ENCODE measurements at places on chromosomes 7 and 10.
A peak's percentile ranks its signal among the peaks of the same experiment; 100 is the strongest.

- no peak for DNase-seq
Observed at GRCh38 chr7:144398291-144398690, 5.2 kb downstream of the NOBOX start.

GRCh38 chr10:80633910-80634309 lies 96.2 kb downstream of the SH2D4B start:
- no peak for DNase-seq

- no peak for DNase-seq
Observed at GRCh38 chr10:73646598-73647041, 5.3 kb upstream of the MYOZ1 start.

DNA sequence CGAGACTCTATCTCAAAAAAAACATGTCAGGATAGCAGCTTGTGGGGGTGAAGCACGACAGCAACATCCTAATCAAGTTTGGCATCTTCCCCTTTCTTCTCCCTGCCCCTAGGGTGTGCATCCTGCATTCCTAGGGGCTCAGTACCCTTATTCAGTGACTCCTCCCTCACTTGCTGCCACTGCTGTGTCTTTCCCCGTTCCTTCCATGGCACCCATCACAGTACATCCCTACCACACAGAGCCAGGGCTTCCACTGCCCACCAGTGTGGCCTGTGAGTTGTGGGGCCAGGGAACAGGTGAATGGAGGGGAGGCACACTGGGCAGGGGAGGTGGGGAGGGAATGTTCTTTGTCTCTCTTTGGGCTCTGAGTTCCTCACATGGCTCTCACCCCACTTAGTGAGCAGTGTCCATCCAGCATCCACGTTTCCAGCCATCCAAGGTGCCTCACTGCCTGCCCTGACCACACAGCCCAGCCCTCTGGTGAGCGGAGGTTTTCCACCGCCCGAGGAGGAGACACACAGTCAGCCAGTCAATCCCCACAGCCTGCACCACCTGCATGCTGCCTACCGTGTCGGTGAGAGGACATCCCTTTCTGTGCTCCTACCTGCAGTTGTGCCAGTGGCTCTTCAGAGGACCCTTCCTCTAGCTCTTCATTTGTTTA lies 11.4 kb downstream of the NDST2 start:
- no peak for DNase-seq

DNA sequence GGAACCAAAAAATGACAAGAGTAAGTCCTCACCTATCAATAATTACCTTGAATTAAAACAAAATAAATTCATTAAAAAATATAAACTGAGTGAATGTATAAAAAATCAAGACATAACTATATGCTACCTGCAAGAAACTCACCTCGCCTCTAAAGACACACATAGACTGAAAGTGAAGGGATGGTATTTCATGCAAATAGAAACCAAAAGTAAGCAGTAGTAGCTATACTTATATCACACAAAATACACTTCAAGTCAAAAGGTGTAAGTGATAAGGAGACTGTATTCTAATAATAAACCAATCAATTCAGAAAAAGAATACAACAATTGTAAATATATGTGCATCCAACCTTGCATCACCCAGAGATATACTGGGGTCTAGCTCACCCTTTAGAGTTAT lies 332.6 kb downstream of the SH2D4B start:
- DNase-seq, result no peak

- DNase-seq, result no peak
Observed at GRCh38 chr7:134865001-134865845, 85.8 kb downstream of the CALD1 start.

DNA sequence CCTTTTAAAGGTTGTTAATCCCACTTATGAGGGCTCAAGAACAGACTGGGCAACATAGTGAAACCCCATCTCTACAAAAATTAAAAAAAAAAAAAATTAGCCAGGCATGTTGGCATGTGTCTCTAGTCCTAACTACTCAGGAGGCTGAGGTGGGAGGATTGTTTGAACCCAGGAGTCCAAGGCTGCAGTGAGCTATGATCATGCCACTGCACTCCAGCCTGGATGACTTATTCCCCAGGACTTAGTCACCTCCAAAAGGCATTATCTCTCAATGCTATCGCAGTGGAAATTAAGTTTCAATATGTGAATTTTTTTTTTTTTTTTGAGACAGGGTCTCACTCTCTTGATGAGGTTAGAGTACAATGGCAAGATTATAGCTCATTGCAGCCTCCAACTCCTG lies 61.2 kb upstream of the TRIM24 start:
- DNase-seq, result no peak

GRCh38 chr7:158527915-158528502 lies 59.6 kb downstream of the PTPRN2 start:
- DNase-seq, result peak; percentile 39

DNA sequence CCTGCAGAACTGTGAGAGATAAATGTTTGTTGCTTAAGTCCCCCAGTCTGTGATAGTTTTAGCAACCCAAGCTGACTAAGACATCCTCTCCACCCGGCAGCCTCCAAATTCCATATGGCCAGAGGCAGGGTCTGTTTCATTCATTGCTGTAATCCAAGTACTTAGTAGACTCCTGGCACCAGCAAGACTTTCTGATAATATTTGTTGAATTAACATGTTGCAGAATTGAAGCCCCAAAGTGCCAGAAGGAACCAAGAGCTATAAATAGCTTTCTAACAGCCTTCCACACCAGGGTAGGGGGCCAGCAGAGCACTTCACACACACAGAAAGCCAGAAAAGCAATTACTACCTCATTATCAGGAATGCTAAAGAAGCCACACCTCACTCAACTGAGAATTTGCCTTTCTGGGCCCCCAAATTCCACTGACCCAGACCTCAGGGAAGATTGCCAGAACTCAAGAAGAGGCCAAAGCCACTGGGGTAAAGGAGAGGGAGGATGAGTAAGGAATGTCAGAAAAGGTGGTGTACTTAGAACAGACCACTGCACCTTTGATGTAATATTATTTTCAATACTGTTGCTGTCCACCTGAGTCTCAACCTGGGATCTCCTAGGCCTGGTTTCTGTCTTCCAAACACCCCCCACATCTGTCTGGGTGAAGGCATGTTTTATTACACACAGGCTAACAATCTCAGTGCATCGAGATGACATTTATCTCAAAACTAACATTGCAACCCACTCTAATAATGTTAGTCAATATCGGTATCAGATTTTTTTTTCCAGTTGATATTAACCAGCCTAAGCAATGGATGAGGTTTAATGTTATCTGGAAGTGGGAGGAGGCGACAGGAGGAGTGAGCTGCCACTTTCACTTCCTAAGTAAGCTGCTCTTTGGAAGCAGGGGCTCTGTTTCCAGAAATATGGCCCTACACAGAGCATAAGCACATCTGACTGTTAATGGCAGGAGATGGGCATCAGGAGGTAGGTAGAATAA lies 5.5 kb downstream of the NOD1 start:
- DNase-seq, result no peak

GRCh38 chr10:6022660-6023059 lies 39.5 kb downstream of the IL2RA start:
- peak; percentile 46 for DNase-seq

GRCh38 chr7:98418636-98419315 lies 17.9 kb upstream of the BAIAP2L1 start:
- no peak for DNase-seq

- no peak for DNase-seq
Observed at GRCh38 chr10:101018118-101018599, 12.8 kb downstream of the PDZD7 start.

- no peak for DNase-seq
Observed at GRCh38 chr10:19119191-19119590, 70.6 kb downstream of the MALRD1 start.

DNA sequence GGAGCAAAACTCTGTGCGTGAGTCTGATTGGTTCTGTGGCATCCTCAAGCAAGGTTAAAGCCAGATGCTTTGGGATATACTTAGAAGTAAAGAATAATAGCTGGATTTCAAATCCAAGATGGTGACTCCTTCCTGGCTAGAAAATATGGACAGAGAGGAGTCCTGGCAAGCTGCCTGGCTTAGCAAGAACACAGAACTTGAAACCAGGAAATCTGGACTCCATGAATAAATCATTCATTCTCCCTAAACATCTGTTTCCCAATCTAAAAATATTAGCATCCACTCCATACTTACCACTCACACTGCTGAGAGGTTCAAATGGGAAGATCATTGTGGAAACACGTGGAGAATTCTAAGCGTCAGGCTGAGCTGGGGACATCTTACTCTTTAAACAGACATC lies 1074.1 kb upstream of the AUTS2 start:
- no peak for DNase-seq

- DNase-seq, result peak; percentile 70
Observed at GRCh38 chr7:70694434-70694970, 437.4 kb upstream of the GALNT17 start.

- peak; percentile 97 for DNase-seq
Observed at GRCh38 chr7:25851332-25852210, 300.4 kb upstream of the NFE2L3 start.

GRCh38 chr10:25600651-25601050 lies 333.4 kb upstream of the MYO3A start:
- DNase-seq, result peak; percentile 4

GRCh38 chr10:22934726-22935125 lies 6.9 kb downstream of the ARMC3 start:
- no peak for DNase-seq

DNA sequence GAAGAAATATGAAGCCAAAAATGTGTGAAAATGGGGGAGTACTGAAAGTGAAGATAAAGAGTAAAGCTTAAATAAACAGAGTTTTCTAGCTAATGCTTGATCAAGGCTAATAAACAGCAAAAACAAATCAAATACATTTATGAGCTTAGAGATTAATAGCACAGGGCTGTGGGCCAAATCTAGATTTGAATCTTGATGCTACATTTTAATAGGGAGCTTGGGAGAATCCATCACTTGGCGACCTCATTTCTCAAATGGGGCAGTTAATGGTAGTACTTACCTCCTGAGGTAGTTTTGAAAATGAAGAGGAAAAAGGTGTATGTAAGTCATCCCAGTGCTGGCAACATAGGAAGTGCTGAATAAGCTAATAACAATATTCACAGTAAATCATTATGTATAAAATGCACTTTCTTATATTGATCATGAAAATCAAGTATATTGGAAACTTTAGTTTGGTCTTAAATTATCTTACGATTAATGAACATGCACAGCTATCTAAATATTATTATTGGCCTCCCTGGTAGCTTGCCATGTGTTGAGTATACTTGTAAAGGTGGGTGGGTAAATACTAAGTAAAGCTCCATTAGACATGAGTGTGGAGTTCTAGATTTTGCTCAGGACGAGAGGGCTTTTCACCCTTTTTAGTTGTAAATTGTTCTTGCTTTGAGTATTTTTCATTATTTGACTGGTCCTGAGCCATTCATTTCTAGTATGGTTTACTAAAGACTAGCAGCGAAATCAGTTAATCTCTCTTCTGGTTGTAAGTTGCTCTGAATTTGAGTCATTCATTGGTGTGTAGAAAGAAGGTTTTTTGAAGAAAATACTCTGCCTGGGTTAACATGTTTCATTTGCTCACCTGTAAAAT lies 5.1 kb downstream of the BICC1 start:
- no peak for DNase-seq

- peak; percentile 65 for DNase-seq
Observed at GRCh38 chr10:86798611-86799010, 42.2 kb downstream of the BMPR1A start.

DNA sequence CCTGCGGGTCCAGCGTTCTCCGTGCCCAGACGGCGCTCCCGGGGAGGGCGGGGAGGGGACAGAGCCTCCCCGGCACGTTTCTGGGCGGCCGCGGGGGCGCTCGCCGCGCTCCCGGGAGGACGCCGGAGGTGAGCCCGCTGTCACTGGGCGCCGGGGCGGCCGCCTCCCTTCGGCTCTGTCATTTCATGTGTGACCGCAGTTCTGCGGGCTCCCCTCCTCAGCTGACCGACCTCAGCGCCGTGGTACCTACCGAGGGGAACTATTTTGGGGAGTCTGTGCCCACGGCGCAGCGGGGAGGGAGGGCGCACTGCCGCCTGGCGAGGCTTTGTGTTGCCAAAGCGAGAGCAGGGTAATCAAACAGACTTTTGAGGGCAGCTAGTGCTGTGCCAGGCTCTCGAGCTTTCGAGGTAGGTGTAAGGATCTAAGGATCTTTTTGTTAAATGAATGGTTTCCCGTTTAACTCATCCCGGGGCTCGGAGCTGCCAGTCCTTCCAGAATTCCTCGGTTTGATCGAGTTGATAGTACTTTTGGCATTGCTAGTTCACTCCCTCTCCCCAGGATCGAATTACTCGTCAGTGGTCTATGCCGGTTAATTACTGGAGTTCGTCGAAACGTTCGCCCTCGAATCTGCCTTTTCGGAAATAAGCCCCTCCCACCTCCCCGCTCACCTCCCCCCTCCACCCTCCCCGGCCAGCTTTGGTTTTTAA lies 1.9 kb downstream of the ARID5B start:
- DNase-seq, result peak; percentile 85

DNA sequence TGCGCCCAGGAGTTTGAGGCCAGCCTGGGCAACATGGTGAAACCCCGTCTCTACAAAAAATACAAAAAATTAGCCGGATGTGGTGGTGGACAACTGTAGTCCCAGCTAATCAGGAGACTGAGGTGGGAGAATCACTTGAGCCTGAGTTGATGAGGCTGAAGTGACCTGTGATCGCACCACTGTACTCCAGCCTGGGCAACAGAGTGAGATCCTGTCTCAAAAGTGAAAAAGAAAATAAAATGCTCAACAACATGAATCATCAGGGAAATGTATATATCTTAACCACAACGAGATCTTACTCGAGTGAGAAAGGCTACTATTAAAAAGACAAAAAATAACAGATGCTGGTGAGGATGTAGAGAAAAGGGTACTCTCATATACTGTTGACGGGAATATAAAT lies 72.7 kb downstream of the JMJD1C start:
- no peak for DNase-seq

- DNase-seq, result no peak
Observed at GRCh38 chr10:85098835-85099521, 770.6 kb downstream of the CCSER2 start.

- no peak for DNase-seq
Observed at GRCh38 chr7:29484280-29484679, 79.4 kb upstream of the PRR15 start.

- DNase-seq, result peak; percentile 51
Observed at GRCh38 chr10:119818889-119819270, 53.8 kb downstream of the MCMBP start.

DNA sequence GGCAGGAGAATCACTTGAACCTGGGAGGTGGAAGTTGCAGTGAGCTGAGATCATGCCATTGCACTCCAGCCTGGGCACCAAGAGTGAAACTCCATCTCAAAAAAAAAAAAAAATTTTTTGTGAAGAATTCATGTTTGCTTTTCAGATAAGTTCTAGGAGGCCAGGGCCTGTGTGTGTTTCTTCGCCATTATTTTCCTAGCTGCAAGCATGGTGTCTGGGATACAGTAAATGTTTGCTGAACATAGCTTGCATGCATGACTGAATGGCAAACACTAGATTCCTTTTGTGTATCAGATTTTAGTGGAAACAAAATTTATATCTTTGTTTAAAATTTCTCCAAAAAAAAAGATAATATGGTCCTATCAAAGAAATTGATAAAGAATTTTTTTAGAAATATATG lies 9.7 kb upstream of the MACC1 start:
- DNase-seq, result no peak

All from tongue (tissue), 3 donors.